ENCODE measurements at places on chromosomes 4 and X.

GRCh38 chr4:155708782-155709181 is 42.1 kb downstream of the GUCY1A1 start:
- no peak for DNase-seq

GRCh38 chr4:15562623-15563022 is 92.5 kb downstream of the FBXL5 start:
- DNase-seq, result no peak

GRCh38 chr4:4269856-4270255 is 20.1 kb downstream of the LYAR start:
- DNase-seq, result no peak

GRCh38 chr4:8114456-8115202 is 44.0 kb downstream of the ABLIM2 start:
- DNase-seq, result no peak

- DNase-seq, result no peak
Measured at GRCh38 chr4:39524161-39524957, 2.9 kb downstream of the UGDH start.

Data from right lobe of liver (tissue), 6 donors.